ENCODE measurements at places on chromosomes 2 and 18.

DNA sequence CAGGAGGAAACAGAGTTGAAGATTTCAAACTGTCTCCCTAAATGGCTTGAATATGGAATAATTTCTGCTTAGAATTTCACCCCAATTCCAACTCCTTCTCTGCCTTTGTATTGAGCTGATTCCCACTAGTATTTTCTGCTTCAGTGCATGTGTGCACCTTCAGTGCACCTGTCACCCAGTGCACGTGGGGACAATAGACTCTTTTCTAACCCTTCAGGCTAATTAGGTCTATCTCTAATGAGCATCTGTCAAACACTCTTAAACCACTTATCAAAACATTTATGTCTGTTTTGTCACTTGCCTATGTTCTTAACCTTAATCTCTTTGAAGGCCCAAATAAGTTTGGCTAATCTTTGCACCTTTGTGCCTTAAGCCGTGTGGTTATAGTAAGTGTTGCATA lies 232.0 kb upstream of the NETO1 start:
- DNase-seq: no peak

GRCh38 chr2:62596061-62596921 lies 90.3 kb upstream of the TMEM17 start:
- DNase-seq: peak; percentile 69

DNA sequence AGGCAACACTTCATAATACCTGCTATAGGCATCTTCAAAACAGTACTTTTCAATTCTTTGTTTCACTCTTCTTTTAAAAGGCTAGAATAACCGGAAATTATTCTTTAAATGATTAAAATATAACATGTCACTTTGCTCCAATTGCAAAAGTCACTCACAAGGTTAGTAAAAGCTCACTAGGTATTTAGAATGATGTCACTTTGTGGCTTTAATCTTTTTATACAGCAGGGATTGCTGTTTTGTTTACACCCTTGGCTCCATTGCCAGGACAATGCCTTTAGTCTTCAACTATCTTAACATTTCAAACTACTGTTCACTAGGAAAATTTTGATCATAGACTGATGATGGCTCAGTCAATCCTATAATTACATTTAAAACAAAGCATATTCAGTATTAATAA lies 157.1 kb downstream of the BAZ2B start:
- no peak for DNase-seq

GRCh38 chr2:112031473-112032223 lies 23.4 kb upstream of the TMEM87B start:
- DNase-seq: peak; percentile 47
